Stimulated activated CD8-positive, alpha-beta memory T cell treated with anti-CD3 and anti-CD28 coated beads, Interleukin-4, amount 100 ng/mL, for 1 hour (primary cell): ENCODE measurements at places on chromosomes 4 and X.

GRCh38 chrX:148874636-148875246 is 374.3 kb downstream of the AFF2 start:
- no peak for DNase-seq

- DNase-seq, result no peak
Measured at GRCh38 chr4:88138561-88138960, 19.9 kb downstream of the ABCG2 start.

DNA sequence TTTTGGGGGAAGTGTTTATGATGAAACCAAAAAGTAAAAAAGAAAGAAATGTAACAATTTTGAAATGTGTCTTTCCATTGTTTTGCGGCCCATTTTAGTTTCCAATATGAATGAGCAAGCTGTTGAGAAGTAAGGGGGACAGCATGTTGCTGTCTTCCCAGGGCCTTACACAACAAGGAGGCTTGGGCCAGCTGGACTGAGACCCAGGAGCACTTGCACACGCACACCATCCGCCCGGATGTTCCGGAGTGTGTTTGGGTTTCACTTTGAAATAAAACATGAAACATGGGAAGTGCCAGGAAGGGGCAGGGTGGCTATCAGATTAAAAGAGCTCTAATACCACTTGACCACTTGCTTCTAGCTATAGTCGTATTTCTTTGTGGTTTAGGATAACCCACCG is 144.4 kb downstream of the NHS start:
- DNase-seq, result no peak

DNA sequence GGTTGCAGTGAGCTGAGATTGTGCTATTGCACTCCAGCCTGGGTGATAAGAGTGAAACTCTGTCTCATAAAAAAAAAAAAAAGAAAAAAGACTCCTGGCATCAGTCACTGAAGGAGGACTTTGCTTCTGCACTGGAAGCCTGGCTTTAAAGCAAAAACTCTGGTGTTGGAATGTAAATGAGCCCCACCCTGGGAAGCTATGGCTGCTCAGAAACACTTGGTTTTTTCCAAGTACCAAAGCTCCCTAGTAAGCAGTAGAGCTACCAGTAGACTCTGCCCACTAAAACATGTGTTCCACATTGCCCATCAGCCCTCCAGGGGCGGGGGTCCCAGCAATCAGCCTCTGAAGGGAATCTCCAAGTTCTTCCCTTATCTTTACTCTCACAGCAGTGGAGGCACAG is 154.4 kb downstream of the SHROOM3 start:
- no peak for DNase-seq

DNA sequence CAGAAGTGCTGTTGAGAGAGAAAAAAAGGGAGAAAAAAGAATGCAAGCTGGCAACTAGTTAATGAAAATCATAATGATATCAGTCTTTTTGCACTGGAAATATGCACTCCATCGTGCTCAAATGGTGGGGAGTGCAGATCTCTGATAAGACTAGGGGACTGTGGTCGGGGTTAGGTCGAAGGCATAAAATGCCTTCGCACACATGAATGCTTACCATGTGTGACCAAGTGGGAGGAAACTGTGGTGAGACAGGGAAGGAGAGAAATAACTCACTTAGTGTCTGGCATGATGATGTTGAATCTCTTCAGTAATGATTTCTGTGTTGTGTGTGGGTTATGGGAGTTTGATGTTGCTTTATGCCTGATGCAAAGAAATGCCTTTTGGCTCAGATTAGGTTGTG is 358.9 kb downstream of the FBXO8 start:
- no peak for DNase-seq
